SJSA1 (cell line): ENCODE measurements at places on chromosomes 4 and X.

GRCh38 chr4:77209936-77210335, 52.9 kb downstream of the CCNG2 start:
- DNase-seq, result no peak

GRCh38 chr4:166432842-166433241, 559.8 kb downstream of the TLL1 start:
- DNase-seq, result no peak

DNA sequence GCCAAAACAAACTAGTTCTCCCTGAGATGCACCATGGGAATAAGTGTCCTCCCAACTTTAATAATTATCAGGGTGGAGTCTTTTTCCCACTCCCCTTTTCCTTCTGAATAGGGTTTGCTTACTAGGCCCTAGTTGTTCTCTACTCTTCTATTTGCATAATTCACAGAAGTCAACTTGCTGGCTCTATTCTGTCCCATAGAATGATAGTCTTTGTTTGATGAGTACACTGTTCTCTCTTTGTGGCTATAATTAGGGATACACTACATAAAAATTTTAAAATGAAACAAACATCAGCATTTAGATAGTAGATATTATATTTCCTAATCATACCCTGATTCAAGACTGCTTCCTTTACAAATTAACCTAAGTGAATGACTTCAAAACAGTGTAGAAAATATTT, 10.3 kb downstream of the PDHA2 start:
- DNase-seq, result no peak

- no peak for DNase-seq
Measured at GRCh38 chr4:5470318-5471198, 237.8 kb downstream of the EVC2 start.

- DNase-seq, result no peak
Measured at GRCh38 chr4:155304375-155304774, 72.4 kb downstream of the MAP9 start.

DNA sequence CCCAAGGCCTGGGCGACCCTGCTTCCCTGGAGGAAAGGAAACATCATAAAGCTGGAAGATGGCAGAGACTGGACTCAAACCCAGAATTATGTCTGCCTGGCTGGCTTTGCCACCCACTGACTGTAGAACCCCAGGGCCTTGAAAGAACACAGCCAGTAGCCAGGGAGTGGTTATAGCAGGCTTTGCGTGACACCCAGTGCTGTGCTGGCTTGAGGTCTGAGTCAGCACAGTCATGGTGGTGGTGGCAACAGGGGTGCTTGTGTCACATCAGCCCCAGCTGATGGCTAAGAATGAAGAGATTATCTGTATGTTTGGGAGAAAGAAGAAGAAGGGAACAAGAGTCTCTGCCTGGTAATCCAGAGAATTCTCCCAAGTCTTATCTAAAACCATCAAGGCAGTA, 178.8 kb upstream of the SPIN4 start:
- DNase-seq, result no peak

DNA sequence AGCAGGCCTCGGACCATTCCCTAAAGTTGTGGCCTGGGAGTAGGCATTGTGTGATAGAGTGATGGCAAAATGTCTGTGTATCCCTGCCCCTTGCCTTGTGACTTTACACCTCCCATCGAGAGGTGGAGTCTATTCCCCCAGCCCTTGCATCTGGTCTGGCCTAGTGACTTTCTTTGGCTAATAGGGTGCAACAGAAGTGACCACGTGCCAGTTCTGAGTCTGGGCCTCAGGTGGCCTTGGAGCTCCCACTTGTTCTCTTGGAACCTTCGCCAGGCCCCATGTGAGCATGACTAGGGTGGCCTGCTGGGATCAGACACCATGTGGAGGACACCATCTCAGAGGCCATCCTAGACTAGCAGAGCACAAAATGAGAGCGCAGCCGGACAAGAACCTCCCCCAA, 3.9 kb upstream of the RNF4 start:
- DNase-seq, result no peak

- no peak for DNase-seq
Measured at GRCh38 chr4:7767966-7768365, 171.7 kb downstream of the AFAP1 start.

DNA sequence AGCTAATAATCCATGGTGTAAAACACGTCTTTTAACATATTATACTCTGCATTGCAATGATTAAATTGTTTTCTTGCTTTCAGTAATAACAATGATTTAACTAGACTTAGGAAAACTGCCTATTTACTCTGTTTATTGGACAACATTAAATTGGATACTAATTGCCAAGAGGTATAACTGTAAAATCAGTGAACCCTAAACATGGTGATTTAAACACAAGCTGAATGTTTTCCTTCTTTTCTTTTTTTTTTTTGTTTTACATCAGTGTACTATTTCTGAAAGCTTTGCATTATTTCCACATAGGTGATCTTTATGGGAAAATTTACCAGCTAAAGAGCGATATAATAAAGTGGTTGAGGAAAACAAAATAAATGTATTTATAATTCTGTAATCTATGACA, 276.7 kb downstream of the PCDH7 start:
- DNase-seq, result no peak

DNA sequence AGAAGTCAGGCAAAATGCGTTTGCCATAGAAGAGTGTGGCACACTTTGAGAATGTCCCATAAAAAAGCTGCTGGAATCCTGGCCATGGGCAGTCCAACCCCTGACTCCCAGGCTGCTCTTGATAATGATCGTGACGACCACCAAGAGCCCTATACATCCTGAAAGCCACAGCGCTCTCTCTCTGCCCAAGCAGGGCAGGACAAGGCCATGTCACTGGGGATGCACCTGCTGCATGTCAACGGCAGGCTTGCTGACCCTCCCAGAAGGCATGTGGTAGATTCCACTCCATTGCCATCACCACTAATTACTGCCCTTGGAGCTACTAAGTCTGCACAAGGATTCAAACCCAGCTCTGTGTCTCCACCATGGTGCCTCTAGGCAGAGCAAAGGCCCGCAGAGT, 144.5 kb downstream of the EVC2 start:
- no peak for DNase-seq

DNA sequence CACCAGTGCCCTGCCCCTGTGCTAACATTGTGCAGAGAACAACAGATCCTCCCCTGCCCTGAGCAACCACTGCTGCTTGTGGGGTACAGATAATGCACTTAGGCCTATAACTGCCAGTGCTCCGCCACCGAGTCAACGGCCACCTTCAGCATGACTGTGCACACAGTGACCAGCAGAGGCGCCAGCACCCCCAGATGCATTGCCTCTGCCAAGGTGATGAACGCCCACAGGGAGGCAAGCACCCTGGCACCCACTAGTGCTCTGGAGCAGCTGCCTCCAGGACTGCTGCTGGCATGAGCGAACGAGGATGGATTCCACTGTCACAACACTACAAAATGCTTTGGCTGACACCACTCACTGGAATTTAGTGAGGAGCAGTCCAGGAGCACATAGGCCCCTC, 38.2 kb downstream of the SPIN2B start:
- DNase-seq, result no peak

- DNase-seq, result no peak
Measured at GRCh38 chrX:97867266-97867665, 983.6 kb downstream of the RPA4 start.

DNA sequence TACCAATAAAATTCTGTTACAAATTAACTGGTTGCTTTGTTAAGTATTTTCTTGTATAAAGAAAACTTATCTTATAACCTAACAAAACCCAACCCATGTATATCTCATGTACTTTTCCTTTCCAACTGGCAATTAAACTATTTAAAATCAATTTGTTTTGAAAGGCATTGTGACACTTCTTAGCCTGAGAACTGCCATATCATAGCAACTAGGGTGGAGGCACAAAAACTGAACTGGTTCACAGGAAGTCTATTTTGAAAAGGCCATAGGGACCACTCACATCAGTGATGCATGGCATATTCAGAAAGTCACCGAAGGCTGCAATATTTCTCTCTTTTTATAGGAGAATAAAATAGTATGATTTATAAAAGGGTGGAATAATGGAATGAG, 40.5 kb upstream of the ARSJ start:
- no peak for DNase-seq
